ENCODE measurements at places on chromosomes 1 and 21.

- DNase-seq, result no peak
Measured at GRCh38 chr1:40710581-40711315, 19.2 kb downstream of the NFYC start.

DNA sequence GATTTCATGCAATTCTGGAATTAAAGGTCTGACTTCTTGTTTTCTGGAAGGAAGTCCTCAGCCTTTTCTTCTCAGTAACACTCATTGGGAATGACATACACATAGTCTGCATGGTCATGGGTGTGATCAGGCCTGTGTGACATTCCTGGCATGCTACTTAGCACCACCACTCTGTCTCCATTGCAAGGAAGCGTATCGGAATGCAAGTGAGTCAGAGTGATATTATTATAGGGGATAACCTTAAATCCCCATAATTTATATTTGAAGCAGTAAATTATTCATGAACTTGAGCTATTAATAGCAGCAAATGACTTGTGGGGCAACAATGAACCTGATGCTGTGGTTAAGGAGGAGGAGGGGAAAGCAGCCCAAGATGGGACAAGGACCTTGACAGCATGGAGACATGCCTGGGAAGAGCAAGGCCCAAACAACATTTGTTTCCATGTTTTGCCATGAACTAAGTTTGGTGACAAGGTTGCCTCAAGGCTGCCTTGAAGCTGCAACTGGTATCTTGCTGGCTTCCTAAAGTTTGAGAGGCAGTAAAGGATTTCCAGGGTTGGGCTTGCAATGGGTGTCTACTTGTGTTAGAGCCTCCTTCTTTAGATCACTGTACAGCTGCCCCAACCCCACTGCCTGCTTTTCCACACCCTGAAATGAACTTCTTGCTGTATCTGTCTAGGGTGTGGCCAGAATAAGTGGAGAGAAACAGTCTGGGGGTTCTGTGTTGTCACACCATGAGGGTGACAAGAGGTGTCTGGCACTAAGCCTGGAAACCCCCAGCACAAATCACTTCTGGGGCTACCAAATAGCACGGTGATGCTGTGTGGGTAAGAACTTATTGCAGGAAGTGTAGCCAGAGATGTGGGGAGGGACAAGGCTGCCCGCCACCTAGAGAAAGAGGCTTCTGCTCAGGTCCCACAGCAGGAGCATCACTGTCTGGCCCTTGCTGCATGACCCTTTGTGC, 4.6 kb downstream of the MAB21L3 start:
- no peak for DNase-seq

DNA sequence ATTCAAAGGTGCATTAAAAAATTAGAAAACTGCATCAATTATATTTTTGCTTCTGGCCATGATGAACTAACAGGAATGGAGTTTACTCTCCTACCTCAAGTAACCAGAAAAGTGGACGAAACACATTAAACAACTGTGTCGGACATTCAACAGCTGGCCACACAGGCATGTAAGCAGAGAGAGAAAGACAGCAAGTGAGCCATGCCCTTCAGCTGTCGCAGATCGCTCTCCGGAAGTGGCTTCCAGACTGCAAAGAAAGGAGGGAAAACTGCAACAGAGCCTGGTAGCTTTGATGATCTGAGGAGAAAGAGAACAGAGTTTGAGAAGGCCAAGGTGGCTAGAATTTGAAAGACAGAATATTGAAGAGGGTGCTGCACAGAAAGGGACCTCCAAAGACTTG, 557.2 kb downstream of the MATN1 start:
- DNase-seq, result no peak

DNA sequence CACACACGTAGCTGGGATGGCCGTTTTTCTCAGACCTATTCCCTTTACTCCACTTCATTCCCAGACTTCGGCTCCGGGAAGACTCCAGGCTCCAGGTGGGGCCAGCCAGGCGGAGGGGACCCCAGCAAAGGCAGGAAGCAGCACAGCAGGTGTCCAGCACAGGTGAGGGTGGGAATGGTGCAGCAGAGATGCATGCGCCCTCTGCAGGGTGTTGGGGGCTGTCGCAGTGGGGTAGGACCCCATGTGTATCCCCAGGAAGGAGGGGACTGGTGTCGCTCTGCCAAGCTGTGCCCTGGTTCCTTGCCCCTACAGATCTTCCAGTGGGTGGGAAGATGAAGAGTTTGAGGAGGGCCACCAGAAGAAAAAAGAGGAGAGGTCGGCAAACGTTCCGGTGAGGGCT, 5.3 kb downstream of the TTC24 start:
- DNase-seq, result no peak

- DNase-seq, result no peak
Measured at GRCh38 chr1:178254433-178254832, 160.5 kb downstream of the RASAL2 start.

GRCh38 chr1:88608139-88608943, 75.7 kb upstream of the PKN2 start:
- no peak for DNase-seq

GRCh38 chr1:245585252-245585959, 430.6 kb downstream of the KIF26B start:
- DNase-seq, result no peak

- no peak for DNase-seq
Measured at GRCh38 chr1:163162381-163162914, 40.3 kb downstream of the RGS5 start.

DNA sequence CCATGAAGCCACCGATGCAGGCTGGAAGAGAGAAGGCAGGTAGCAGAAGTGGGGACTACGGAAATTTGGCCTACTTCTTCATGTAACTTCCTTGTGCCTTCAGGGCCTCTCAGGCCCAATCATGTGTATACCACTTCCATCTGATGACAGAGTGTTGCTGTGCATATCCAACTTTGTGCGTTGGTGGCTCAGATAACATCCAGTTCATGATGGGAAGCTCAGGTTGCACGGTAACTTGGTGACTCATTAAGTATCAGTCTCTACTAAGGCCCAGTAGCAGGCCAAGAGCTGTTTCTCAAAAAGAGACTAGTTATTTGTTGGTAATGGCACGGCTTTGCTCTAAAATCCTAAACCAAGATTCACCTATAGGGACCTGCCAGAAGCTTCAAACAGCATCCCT, 117.6 kb downstream of the LTN1 start:
- DNase-seq, result no peak

- no peak for DNase-seq
Measured at GRCh38 chr21:28069450-28069923, 923.2 kb downstream of the LTN1 start.

GRCh38 chr1:207414606-207415108, 39.5 kb upstream of the CR2 start:
- no peak for DNase-seq

DNA sequence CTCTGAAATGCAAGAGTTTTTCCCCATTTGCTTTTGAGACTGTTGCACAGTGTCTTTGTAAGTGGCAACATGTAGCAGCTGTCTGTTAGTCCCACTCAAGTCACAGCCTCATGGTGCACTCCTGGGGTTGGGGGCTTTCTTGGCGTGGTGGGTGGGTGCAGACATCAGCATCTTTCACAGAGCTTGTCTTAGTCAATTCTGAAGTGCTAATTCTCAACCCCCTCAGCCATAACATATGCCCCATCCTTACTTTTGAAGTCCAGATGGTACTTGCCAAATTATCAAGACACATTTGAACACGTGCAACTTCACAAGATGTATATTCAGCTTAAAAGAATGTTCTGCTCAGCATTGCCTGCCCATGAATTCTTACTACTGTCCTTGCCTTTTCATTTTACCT, 87.1 kb downstream of the VCAM1 start:
- no peak for DNase-seq

DNA sequence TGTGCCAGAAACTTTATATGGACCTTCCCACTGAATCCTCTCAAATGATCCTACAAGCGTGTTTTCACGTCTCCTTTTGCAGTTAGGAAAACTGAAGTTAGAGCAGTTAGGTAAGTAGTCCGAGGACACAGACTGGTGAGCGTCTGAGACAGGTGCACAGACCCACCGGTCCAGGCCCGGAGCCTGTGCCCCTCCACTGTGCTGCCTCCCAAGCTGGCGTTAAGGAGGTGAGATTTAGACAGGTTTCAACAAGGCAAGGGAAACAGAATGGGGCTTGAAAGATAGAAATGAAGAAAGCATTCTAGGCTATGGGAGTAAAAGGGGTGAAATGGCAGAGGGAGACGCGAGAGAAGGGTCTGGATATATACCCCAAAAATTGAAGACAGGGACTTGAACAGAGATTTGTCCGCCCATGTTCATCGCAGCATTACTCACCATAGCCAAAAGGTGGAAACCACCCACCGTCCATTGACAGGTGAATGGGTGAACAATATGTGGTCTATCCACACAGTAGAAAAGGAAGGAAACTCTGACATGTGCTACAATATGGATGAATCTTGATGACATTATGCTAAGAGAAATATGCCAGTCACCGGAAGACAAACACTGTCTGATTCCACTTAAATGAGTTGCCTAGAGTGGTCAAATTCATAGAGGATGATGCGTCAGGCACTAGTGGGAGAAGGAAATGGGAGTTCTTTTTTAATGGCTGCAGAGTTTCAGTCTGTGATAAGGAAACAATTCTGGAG, 15.7 kb upstream of the PKP1 start:
- DNase-seq, result no peak

DNA sequence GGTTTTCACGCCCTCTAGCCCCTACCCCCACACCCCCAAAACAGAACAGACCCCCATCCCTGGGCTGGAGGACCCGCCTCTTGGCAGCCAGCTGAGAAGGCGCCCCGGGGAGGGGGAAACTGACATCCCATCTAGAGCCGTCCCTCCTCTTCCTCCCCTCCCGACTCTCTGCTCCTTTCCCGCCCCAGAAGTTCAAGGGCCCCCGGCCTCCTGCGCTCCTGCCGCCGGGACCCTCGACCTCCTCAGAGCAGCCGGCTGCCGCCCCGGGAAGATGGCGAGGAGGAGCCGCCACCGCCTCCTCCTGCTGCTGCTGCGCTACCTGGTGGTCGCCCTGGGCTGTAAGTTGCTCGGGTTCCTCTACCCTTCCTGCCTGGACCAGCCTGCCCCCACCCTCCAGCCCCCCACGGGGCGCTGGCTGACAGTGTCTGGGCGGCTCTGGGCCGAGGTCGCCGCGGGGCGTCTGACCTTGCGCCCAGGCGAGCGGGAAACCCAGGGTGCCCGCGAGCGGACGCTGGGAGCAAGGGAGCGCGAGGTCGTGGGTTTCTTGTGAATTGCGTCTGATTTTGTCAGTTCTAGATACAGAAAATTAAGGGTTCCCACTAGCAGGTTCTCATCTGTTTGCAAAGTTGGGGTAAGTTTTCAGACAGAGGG, 618 bp downstream of the JAM2 start:
- DNase-seq, result no peak

DNA sequence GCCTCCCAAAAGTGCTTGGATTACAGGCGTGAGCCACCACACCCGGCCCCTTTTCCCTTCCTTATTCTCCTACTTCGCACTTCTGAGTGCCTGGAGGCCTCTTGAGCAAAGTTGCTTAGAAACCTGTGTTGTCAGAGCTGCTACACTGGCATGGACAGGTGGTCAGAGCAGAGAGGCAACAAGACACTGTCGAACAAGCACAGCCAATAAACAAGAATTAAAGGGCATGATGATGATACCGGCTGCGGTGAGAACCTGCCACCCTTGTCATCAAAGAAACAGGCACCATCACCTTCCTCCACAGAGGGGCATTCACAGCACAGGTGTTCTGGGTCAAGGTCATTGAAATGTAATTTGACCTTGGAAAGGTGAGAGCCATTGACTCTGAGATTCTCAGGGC, 23.3 kb downstream of the STUM start:
- no peak for DNase-seq

DNA sequence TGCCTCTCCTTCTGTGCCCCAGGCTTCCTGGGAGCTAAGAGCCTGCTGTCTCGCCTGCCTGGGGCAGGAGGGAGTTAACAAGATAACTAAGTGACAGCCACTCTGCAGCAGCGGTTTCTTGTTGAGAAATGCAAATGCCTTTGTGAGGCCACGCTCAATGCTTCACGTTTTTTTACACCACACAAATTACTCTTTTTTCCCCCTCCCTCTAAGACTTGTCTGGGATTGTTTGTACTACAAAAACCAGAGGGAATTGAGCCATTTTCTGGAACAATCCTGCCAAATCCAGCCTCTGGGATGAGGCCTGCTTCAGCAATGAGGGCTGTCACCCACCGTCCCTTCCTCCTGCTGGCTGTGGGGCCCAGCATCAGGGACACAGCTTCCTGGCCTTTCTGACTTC, 119.6 kb downstream of the ACTL8 start:
- DNase-seq, result no peak

- no peak for DNase-seq
Measured at GRCh38 chr1:174743654-174744561, 255.8 kb upstream of the CACYBP start.

Measured in NK-92 treated with Interleukin-12 subunit alpha and Interleukin-12 subunit beta, amount 100 ng/mL, for 24 hours (cell line).